Stimulated activated CD4-positive, alpha-beta T cell treated with anti-CD3 and anti-CD28 coated beads, Interleukin-1b, Interleukin-23, amount 100 ng/mL, for 24 hours (primary cell): ENCODE measurements at places on chromosomes 12 and 14.

- no peak for DNase-seq
Observed at GRCh38 chr14:59997966-59998365, 78.0 kb downstream of the LRRC9 start.

DNA sequence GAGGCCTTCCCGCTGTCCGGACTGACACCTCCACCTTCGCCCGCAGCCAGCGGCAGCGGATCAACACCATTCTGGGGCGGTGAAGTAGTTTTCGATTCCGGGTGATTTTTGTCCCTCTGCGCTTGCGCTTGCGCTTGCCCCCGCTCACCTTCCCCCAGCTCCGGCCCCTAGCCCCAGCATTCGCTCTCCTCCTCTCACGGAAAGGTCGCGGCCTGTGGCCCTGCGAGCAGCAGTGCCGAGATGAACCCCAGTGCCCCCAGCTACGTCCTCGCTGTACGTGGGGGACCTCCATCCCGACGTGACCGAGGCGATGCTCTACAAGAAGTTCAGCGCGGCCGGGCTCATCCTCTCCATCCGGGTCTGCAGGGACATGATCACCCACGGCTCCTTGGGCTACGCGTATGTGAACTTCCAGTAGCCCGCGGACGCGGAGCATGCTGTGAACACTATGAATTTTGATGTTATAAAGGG lies 22.7 kb upstream of the SRGAP1 start:
- DNase-seq: no peak

DNA sequence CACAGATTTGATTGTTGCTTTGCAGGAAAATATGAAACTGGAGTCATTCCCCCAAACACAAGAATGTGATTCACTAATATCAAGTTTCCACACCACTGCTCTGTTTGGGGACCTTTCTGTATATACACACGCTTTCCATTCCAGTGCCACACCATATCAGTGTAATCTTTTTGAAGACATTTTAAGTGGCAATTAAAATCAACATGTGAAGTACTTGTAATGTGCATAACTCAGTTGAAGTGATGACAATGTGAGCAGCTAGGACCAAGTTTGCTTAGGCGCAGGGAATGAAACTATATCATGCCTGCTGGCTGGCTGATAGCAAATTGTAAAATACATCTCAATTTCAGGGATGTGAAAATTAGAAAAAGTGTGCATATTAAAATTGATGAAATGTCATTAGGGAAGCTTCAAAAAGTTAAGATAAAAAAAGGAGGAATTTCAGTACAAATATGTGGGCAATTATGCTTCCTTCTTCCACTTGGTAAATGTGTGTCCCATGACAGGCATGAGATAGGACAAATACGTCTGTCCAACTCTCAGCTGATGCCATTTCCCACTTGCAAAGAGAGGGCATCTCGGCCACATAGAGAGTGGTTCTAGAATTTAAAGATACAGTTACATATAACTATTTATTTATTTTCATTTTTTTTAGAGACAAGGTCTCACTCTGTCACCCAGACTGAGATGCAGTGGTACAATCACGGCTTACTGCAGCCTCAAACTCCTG lies 43.7 kb downstream of the HSPB8 start:
- no peak for DNase-seq

- DNase-seq: no peak
Observed at GRCh38 chr14:103915616-103916015, 12.6 kb upstream of the TDRD9 start.

DNA sequence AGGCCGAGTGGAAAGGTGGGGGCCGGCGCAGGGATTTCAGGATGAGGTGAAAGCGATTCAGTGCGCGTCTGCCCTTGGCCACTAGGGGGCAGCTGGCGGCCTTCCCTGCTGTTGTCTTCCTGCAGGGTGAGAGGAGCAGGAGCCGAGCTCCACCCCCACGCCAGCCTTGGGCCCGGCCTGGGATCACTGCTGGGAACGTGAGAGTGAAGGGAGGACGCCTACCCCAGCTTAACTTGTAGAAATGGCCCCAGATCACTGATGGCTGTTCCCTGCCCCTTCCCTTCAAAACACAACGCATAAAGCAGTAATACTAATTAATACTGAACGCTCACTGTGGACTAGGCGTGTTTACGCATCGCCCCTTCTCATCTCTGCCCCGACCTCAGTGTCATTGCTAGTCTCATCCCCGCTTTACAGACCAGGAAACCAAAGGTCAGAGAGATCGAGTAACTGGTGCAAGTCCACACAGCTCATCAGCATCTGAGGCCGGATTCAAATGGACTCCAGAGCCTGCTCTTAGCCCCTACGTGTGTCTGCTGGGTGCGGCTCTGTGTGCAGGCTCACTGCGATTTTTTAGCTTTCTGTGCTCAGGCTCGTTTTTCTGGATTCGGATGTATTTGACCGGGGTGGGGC lies 24.3 kb downstream of the MVK start:
- peak; percentile 48 for DNase-seq

DNA sequence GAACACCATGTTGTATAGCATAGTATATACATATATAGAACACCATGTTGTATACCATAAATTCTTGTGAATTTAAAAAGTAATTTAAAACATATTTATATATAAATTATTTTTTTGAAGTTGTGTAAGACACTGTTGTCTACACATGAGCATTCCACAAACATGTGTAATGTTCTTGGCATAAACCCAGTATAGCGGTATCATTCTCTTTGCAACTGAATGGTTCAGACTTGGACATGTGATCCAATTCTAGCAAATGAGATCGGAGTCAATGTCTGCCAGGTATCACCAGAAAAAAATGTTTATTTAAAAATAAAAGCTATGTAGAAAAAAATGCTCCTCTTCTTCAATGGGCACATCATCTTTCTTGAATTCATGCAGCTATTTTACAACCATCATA lies 33.9 kb downstream of the CEP290 start:
- DNase-seq: no peak

- DNase-seq: no peak
Observed at GRCh38 chr12:46209914-46210872, 58.6 kb downstream of the SLC38A1 start.

DNA sequence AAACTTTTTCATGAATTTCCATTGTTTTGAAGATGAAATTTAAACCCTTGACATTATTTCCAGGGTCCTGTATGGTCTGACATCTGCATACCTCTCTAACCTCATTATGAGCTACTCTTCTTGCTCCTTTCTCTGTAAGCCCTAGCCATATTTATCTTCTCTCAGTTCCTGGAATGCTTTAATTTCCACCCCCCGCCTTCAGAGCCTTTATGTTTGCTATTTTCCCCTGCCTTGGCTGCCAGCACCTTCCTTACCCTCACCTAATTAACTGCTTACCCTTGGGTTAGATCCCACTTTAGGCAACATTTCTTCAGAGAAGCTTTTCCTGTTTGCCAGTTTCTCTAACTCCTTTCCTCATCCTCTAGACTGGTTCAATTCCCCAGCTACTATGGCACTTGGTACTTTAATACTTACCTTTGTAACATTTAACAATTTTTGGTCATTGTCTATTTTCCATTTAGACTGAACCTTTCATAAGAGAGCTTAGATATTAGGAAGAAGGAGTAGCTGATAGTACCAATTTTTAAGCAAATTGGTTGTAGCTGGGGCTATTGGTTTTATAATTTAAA lies 6.0 kb downstream of the STYX start:
- DNase-seq: no peak

GRCh38 chr12:82176761-82177490 lies 181.3 kb downstream of the CCDC59 start:
- no peak for DNase-seq

DNA sequence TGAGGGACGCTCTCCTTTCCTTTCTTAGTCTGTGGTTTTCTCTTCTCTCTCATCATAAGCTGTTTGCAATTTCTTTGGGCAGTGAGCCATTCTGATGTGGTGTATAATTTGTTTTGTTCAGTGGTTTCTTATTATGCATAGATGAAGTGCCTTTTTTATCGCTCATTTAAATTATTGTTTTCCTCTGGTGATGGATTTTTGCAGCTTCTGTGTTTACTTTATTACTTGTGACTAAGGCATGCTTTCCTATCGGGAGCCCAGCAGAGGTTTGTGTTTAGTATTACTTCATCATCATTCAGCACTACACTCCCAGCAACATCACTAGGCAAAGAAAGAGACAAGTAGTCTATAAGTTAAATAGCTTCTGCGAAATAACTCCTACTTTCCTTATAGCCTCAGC lies 586.6 kb upstream of the NOVA1 start:
- no peak for DNase-seq

DNA sequence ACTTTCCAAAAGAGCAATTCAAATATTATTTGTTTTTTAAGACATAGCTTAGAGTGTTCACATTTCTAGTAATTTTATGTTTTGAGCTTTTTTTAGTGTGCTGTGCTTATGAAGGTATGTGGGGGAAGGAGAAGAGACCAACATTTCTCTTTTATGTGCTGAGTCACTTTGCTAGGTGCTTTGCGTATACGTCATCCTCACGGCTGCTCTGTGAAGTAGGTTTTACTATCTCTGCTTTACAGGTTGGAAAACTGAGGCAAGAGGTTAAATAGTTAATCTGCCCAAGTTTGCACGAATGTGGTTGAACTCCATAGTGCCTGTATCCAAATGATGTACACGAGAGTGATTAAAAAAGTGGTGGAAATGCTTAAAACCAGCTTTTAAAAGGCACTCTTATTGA lies 75.9 kb downstream of the AEBP2 start:
- DNase-seq: no peak

- peak; percentile 35 for DNase-seq
Observed at GRCh38 chr12:47904713-47905709, at the start of gene VDR. VDR (minus strand) TSS chr12:47904994; CDS start chr12:47879113, 25,881 bp downstream.

DNA sequence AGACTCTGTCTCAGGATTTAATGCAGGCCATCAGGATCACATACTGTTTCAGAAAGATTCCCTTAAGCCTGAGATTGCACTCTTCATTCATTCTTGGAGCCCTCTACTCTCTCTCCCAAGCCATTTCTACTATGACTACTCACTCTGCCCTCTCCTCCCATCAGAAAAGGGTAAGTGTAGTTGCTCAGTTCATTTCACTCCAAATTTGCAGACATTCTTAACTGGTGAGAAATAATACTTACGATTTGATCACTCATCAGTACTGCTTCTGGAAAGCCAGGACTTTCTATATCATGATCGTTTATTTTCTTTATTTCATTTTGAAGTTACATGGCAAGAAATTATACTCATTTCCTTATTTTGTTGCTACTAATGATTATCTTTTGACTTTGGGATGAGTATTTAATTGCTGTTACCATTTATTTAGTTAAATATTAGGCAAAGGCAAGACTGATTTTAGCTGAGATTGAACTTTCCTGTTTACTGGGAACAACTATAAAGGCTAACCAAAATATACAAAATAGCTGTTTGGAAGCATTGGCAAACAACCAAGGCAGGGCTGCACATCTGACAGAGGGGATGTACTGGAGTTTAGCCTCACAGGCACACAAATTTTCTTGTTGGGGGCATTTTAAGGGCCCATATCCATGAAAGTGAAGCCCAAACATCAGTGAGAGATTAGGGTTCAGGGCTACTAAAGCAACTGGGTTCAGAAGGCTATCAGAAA lies 4.1 kb upstream of the RERG start:
- DNase-seq: no peak

GRCh38 chr14:99273766-99274345 lies 1.9 kb upstream of the BCL11B start:
- DNase-seq: no peak

- DNase-seq: no peak
Observed at GRCh38 chr14:31487886-31488285, at the start of gene GPR33. GPR33 (minus strand) TSS chr14:31488039; CDS start chr14:31483965, 4,074 bp downstream.

- DNase-seq: no peak
Observed at GRCh38 chr14:73783107-73783727, 68.4 kb upstream of the PTGR2 start.

GRCh38 chr14:54197369-54197768 lies 199.4 kb upstream of the CDKN3 start:
- DNase-seq: no peak

- no peak for DNase-seq
Observed at GRCh38 chr14:56896922-56897321, 86.6 kb upstream of the OTX2 start.

DNA sequence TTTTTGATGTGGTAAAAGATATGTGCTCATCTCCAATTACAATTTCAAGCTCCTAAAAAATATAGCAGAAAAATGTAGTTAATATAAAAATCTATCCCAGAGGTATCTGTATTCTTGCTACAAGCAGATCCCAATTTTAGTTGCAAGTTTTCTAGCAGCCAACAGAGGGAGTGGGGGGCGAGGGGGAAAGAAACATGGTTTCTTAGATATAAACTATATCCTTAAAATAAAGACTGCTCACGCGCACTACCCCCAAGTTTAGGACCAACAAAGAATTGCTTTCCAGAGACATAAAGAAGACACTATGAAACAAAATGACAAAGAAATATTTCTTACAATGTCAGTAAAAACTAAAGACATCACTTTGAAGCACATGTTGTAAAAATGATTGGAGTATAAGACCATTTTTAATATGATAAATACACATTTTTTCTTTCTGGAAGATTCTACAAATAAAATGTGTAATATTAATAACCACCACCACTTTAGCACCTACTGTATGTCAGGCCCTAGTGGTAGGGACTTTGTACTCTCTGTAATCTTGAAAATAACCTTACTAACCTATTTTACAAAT lies 5.4 kb downstream of the MAGOHB start:
- DNase-seq: no peak

DNA sequence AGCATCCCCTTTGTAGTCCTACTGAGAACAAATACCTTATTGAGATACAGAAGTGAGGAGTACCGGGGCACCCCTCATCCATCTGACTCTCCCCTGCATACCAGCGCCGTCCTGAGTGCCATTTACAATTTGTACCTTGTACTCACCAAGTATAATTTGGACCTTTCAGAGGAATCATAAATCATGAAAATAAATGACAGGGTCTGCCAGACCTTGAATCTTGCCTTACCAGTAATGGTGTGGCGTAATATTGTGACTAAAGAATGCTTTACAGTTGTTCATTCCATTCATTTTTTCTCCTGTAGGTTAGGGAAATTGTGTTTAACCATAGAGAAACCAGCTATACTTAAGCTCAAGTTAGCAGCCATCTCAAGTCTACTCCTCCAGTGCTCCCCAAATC lies 243.7 kb upstream of the RGS6 start:
- no peak for DNase-seq

DNA sequence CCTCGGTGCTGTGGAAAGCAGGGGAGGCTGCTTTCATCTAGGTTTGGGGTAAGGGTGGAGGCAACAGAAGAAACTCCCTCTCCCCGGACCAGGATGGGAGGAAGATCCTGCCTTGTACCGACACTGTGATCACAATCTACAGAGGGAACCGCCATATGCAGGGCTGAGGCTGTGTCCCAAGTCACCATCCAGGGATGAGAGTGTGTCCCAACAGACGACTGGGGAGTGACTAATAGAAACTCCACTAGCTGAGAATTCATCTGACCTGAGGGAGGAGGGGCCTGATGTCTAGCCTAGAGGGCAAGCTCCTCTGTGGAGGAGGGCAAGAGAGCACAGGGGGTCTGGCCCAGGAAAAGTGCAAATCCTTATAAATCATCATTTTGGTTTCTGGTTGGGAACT lies 172.4 kb downstream of the CALM1 start:
- DNase-seq: no peak

- DNase-seq: no peak
Observed at GRCh38 chr14:88618476-88618875, 55.6 kb downstream of the ZC3H14 start.
